ENCODE measurements at places on chromosomes 7 and 10.

DNA sequence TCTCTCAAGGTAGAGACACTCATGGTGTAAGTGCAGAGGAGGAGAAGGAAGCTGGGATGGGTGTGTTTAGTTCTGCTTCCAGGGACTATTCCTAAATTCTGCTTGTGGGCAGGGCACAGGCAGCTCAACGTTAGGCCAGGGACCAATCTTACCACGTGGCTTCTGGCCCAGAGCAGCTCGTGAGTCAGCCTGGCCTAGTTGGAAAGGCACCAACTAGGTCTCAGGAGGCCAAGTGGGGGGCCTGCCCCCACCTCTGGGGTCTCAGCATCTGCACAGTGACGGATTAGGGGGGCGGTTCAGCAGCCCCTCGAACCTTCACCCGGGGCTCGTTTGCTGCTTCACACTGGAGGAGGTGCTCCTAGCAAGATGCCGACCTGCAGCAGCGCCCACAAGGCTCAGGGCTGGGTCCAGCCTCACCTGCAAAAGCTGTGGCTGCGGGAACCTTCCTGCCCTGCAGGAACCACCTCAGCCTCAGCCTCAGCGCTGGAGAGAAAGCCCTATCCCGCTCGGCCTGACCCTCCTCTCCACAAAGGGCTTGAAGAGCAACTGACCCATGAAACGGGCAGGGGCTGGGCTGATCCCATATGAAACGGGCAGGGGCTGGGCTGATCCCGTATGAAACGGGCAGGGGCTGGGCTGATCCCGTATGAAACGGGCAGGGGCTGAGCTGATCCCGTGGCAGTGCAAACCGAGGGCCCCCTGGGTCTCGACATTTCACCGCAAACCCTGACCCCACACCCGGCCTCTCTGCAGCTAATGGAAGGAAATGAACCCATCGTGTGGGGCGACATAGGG is 447.4 kb downstream of the DNAJB6 start:
- DNase-seq = no peak

- DNase-seq = no peak
These were observed 900.3 kb upstream of the SORCS1 start for GRCh38 chr10:108064746-108065260.

GRCh38 chr10:49150426-49150825 is 16.6 kb upstream of the FAM170B start:
- no peak for DNase-seq

GRCh38 chr7:569071-569855 is 49.6 kb upstream of the PDGFA start:
- no peak for DNase-seq

DNA sequence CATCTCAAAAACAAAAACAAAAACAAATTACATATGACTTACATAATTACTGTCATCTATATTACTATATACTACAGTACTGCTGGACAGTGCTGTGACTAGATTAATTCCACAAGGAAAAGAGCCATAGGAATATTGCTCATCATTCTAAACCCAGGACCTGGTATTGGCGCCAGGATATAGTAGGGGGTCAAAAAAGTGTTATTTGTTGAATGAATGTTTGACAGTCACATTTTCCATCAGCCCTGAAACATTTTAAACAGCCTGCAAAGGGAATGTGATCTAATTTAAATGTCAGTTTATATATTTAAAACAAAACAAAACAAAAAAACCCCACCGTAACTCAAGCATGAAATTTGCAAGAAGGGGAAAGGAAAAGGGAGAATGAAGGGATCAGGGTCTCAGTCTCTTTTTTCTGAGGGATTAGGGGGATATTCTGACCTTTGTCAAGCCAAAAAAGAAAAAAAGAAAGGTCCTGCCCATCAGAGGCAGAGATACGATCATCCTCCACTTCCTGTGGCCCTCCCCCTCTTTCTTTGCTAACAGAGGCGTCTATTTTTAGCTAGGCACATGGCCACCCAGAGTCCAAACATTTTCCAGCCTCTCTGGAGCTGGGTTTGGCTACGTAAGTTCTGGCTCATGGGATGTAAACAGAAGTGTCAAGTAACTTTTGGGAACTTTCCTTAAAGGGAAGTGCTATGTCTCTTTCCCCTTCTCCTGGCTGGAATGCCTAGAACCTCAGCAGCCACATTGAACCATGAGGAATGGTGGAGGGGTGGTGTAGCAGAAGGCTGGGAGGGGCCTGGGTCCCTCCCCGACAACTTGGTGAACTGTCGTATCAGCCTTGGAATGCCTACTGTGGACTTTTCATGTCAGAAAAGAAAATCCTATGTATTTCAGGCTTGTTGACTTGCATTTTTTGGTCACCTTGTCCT is 44.6 kb upstream of the DLG5 start:
- no peak for DNase-seq

DNA sequence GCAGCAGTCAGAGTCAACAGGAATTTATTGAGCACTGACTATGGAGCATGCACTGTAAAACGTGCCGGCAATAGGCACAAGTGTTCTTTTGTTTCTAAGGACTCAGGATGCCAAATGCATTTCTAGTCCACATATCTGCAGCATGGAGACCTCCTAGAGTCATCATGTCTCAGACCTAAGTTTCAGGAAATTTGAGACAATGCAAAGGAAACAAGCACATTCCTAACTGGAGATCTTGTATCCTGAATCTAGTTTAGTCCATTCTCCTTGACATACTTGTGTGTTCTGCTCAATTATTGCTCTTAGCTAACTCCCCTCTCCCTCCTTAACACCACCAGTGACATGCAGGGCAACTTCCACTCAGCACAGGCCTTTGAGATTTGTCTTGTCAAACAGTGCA is 173.2 kb downstream of the ZNF438 start:
- DNase-seq = no peak

DNA sequence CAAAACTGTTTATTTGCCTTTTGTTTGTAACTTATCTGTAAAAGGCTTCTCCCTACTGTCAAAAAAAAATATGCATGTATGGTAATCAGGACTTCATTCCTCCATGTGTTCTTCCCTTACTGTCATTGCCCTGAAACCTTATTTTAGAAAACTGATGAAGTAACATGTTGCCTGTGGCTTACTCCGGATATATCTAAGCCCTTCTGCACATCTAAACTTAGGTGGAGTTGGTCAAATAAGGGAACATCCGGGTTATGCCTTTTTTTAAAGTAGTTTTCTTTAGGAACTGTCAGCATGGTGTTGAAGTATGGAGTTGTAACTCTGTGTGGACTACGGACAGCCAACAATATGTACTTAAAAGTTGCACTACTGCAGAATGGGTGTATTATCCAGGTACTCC is 6.2 kb downstream of the SAR1A start:
- no peak for DNase-seq

GRCh38 chr7:20435305-20435704 is 104.6 kb downstream of the ITGB8 start:
- no peak for DNase-seq

GRCh38 chr7:42868480-42868879 is 43.4 kb downstream of the C7orf25 start:
- DNase-seq = no peak

GRCh38 chr7:47357361-47357760 is 224.6 kb downstream of the TNS3 start:
- no peak for DNase-seq

- no peak for DNase-seq
These were observed 106.3 kb upstream of the SVIL start for GRCh38 chr10:29740981-29741545.

DNA sequence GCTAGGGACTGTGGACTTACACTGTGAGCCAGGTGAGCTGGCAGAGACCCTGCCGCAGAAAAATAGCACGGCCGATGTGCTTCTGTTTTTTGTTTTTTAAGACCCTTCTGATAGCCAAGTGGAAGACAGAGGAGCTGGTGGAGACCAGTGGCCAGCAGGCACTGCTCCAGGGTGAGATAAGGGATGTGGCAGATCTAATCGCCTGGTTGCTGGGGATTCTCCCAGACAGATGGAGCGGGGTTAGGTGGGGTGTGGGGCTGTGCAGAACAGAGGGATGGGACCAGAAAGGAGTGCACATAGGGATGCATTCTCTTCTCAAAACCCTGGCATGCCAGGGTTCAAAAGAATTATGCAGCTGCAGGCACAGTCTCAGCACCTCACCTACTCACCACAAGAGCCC is 82.2 kb downstream of the VOPP1 start:
- no peak for DNase-seq

GRCh38 chr10:59675812-59676211 is 33.8 kb downstream of the SLC16A9 start:
- DNase-seq = no peak

DNA sequence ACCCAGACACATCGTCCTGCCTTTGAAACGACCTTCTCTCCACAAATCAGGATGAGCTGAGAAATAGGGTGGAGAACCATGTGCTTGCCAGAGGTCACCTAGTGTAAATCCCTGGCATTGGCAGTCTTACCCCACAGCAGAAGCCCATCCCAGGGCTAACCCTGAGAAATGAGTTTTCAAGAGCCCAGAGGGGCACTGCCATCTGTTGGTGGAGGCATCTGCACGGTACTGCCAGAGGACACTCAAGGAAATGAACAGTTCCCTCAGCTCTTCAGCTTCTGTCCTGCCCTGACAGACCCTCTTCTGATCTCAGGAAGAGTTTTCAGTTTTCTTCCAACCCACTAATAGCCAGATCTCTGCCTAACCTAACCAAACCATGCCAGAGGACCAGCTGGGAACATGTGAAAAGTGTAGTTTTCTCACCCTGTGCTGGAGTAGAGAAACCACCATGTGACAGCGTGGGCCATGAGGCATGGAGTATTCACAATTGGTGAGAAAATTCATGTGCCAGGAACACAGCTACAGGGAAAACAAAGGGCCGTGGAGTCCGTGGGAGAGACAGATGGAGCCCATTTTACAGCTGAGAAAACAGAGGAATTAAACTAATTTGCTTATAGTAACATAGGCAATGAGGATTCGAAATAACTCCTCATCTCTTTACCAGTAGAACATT is 37.7 kb upstream of the ITPRID1 start:
- DNase-seq = no peak

- DNase-seq = no peak
These were observed 6.7 kb downstream of the OR13A1 start for GRCh38 chr10:45308707-45309106.

GRCh38 chr7:90858546-90858945 is 262.4 kb downstream of the CDK14 start:
- DNase-seq = no peak

DNA sequence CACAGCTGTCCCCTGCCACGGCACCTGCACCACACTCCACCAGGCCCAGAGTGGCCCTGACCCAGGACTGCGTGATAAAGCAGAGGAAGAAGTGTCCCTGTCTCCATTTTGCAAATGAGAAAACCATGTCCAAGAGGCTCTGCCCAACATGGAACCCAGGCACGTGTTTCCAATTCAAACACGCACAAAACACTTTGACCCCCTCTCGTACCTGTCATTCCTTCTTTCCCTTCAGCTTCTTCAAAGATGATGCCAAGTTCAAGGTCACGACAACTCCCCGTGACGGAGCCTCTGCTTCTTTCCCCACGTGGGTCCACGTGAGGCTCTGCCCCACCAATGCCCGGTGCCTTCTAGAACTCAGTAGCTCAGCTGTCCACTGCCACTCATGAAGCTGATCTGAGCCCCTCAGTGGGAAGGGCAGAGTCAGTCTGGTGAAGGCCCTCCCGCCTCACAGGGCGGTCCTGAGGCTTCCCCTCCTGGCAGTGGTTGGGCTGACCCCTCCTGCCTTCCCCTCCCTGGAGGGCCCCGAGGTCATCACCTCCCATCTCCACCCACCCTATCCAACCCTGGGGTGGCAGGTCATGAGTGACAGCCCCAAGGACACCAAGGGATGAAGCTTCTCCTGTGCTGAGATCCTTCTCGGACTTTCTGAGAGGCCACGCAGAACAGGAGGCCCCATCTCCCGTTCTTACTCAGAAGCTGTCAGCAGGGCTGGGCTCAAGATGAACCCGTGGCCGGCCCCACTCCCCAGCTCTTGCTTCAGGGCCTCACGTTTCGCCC is 19.0 kb downstream of the CALML5 start:
- no peak for DNase-seq

DNA sequence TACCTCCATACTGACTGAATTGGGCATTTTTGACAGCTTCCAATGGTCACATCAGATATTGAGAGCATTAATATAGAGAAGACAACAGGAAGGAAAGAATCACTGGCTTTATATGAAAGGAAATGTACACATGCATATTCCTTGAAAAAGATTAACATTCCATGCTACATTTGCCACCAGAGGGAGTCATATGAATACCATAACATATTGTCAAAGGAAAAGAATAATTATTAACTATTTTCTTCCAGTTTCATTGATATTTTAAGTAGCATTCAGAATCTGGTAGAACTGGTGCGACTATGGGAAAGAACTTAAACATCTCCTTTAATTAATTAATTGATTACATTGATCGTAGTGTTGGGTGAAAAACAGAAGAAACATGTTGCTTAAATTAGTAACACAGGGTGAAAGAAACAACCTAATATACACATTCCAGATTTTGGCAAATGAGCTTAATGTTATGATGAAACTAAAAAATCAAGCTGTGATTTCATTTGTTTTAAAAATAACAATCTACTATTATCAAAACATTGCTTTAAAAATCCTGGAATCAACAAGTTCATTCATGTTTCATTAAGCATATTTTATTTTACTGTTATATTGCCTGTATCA is 71.5 kb downstream of the GPR85 start:
- no peak for DNase-seq

DNA sequence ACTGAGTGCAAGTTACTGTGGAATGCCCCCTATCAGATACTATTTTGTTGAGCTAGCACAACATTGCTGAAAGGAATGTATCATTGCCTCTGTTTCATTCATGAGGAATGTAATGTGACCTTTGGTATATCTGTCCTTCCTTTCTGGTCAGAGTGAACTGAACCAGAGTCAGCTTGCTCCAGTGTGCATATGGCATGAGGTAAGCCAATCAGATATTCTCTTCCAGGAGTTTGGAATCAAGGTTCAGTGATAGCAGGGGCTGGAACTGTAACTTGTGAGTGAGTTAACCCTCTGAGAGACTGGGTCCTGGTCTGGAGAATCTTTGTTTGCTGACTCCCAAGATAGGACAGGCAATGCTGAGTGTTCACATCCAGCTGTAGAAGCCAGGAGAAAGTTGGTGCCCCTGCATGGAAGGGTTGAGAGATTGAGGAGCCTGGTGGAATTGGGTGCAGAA is 45.3 kb upstream of the OSBPL3 start:
- DNase-seq = no peak

GRCh38 chr7:8064828-8065227 is 96.2 kb downstream of the GLCCI1 start:
- DNase-seq = no peak

- DNase-seq = no peak
These were observed 145.6 kb upstream of the RNF32 start for GRCh38 chr7:156494960-156495359.

DNA sequence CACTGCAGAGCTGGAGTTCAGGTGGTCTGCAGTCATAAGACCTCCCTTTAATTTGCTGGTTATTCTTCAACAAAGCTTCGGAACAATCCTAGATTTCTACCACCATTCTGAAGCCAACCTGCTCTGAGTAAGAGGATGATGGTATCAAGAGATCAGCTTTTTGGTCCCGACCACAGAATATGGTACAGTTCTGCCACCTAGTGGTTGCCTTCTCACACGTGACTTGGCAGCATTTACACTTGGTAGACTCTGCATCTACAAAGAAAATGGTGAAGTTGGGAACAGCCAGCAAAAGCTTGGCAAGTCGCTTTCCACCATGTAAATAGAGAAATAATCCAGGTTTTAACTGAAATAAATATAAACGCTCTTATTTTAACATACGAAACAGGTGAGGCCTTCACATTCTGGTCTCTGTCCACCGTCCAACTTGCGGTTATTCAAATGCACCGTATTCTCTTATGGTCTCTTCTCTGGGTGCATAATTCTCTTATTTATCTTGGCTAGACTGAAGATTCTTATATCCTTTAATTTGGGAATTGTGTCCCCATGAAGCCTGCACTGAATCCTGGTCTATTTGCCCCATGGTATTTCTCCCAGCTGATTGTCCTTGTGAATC is 173.9 kb upstream of the GRM3 start:
- DNase-seq = no peak

Data from stimulated activated CD4-positive, alpha-beta T cell treated with anti-CD3 and anti-CD28 coated beads, Interleukin-2, amount 100 ng/mL, for 4 hours (primary cell).